ENCODE measurements at places on chromosomes 3 and 15.

- H3K27me3 ChIP-seq, result no peaks in the 10 kb centered on the region
- H3K4me1 ChIP-seq, result no peaks in the 10 kb centered on the region
- H3K36me3 ChIP-seq, result no peaks in the 10 kb centered on the region
- no peak overlapping the region for H3K27ac ChIP-seq
- DNase-seq, result no peak
Observed at GRCh38 chr3:29561651-29562149, 280.8 kb downstream of the RBMS3 start.

- no peaks in the 10 kb centered on the region for H3K27me3 ChIP-seq
- no peaks in the 10 kb centered on the region for H3K36me3 ChIP-seq
- peaks cover 16% of the 10 kb centered on the region for H3K4me1 ChIP-seq
- no peak overlapping the region for H3K27ac ChIP-seq
- DNase-seq, result peak; percentile 88
Observed at GRCh38 chr15:81897057-81897677, 148.7 kb downstream of the MEX3B start.

DNA sequence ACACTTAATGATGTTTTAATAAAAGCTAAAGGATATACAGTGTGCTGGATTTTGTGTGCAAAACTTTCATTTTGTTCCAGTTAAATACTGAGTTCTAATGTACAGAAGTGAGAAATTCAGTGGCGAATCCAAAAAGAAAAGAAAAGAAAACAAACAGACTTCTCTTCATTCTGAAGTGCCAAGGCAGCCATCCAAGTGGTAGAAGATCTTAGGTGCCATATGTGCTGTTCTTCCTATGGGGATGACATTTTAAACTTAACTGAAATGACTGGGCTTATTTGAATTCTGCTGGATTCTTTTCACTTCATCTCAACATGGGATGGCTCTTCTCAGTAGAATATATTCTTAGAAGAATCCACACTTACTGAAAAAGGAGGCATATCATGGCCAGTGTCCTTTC, 416.5 kb downstream of the ROBO2 start:
- H3K4me3 ChIP-seq, result no peak overlapping the region
- DNase-seq, result no peak
- no peaks in the 10 kb centered on the region for H3K27me3 ChIP-seq
- no peaks in the 10 kb centered on the region for H3K4me1 ChIP-seq
- no peaks in the 10 kb centered on the region for H3K36me3 ChIP-seq
- no peak overlapping the region for H3K27ac ChIP-seq

DNA sequence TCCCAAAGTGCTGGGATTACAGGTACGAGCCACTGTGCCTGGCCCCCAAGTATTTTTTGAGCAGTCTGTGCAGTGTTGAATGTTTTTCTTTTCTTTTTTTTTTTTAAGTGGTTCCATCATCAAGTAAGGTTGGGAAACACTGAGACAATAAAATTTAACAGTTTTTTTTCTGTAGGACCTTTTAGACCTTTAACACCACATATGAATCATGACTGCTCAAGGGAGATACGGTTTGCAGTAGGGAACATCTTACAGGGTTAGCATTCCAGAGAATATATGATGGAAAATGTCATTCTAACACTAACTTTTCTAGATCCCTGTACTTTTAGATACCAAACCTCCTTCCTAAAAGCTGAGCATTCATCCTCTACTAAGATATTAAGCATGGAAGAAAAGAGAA, 41.7 kb downstream of the SNX4 start:
- no peak for DNase-seq
- no peaks in the 10 kb centered on the region for H3K27me3 ChIP-seq
- peaks cover 21% of the 10 kb centered on the region for H3K36me3 ChIP-seq
- no peak overlapping the region for H3K4me3 ChIP-seq
- peaks cover 39% of the 10 kb centered on the region for H3K4me1 ChIP-seq

GRCh38 chr15:48109856-48110531, 10.8 kb upstream of the SLC24A5 start:
- H3K27ac ChIP-seq, result no peak overlapping the region
- H3K4me1 ChIP-seq, result no peaks in the 10 kb centered on the region
- H3K27me3 ChIP-seq, result peaks cover 9% of the 10 kb centered on the region
- no peak overlapping the region for H3K4me3 ChIP-seq
- no peak for DNase-seq

GRCh38 chr3:122553171-122553570, 10.9 kb downstream of the PARP9 start:
- DNase-seq, result no peak
- H3K4me1 ChIP-seq, result no peaks in the 10 kb centered on the region
- H3K27me3 ChIP-seq, result no peaks in the 10 kb centered on the region
- H3K36me3 ChIP-seq, result peaks cover 23% of the 10 kb centered on the region

DNA sequence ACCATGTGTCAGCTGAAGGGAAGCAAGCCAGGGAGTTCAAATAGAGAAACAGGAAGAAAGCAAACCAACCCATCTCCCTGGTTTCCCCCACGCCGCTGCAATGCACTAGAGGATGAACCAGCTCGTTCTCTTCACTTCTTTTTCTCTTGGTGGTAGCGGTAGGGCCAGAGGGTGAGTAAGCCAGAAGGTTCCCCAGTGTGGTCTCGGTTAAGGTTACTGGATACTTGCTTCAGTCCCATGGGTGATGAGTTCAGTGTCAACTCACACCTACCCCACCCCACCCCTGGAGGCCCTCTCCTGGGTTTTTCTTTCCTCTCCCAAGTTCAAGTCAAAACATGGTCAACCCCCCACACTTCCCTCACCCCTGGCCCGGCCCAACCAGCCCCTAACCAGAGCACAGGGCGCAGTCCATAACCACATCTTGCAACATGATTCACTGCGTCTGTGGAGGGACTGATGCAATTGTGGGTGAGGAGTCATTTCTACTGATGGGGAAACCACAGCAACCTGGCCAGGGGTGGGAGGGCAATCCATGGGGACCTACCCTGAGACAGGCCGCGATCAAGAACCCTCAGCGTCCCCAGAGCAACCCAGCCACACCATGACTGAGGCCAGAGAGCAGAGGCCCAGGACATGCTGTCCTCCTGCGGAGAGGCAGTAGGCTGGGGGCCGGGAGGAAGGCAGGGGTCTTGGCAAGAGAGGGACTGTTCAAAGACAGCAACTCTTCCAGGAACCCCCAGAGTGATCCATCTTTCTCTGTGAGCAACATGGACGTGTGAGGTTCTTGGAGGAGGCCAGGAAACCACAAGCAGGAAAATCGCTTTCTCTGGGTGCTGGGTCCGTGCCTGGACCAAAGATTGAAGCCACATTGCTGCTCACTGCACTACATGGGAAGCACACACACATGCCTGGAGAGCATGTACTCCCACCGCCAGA, 276.6 kb downstream of the UACA start:
- no peaks in the 10 kb centered on the region for H3K27me3 ChIP-seq
- H3K4me3 ChIP-seq, result peak overlapping the region; percentile 4
- peaks cover 40% of the 10 kb centered on the region for H3K4me1 ChIP-seq
- peak; percentile 96 for DNase-seq
- H3K36me3 ChIP-seq, result no peaks in the 10 kb centered on the region
- H3K27ac ChIP-seq, result peak overlapping the region; percentile 87

GRCh38 chr3:143538577-143538981, 309.7 kb downstream of the SLC9A9 start:
- peaks cover 29% of the 10 kb centered on the region for H3K4me1 ChIP-seq
- H3K27me3 ChIP-seq, result no peaks in the 10 kb centered on the region
- H3K4me3 ChIP-seq, result no peak overlapping the region
- peak overlapping the region; percentile 13 for H3K27ac ChIP-seq

- no peaks in the 10 kb centered on the region for H3K36me3 ChIP-seq
- no peak overlapping the region for H3K4me3 ChIP-seq
- H3K27me3 ChIP-seq, result no peaks in the 10 kb centered on the region
- peaks cover 32% of the 10 kb centered on the region for H3K4me1 ChIP-seq
Observed at GRCh38 chr3:66432767-66433521, 67.9 kb downstream of the LRIG1 start.

GRCh38 chr15:58279654-58280053, 141.5 kb downstream of the AQP9 start:
- no peak for DNase-seq
- H3K27me3 ChIP-seq, result peaks cover 31% of the 10 kb centered on the region
- H3K27ac ChIP-seq, result no peak overlapping the region
- H3K4me3 ChIP-seq, result no peak overlapping the region
- H3K4me1 ChIP-seq, result no peaks in the 10 kb centered on the region

GRCh38 chr3:51538115-51538458, 432 bp upstream of the RAD54L2 start:
- H3K4me1 ChIP-seq, result peaks cover 25% of the 10 kb centered on the region
- peak overlapping the region; percentile 86 for H3K27ac ChIP-seq
- H3K4me3 ChIP-seq, result peak overlapping the region; percentile 90
- DNase-seq, result peak; percentile 50
- no peaks in the 10 kb centered on the region for H3K27me3 ChIP-seq

DNA sequence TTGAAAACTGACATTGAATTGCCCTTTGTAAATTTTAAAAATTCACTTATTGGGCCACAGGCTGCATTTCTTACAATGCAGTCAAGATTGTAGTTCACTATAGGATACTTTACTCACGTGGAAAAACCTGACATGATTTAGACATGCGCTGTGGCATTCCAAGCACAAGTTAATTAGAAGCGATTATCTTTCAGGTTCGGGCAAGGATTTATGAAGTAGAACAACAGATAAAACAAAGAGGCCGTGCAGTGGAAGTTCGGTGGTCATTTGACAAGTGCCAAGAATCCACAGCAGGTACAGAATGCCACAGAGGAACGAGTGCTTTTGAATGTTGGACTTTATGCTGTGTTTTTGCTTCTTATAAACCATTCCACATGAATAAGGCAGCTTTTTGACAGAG, 37.8 kb downstream of the GPR171 start:
- no peaks in the 10 kb centered on the region for H3K4me1 ChIP-seq
- H3K36me3 ChIP-seq, result no peaks in the 10 kb centered on the region
- H3K4me3 ChIP-seq, result no peak overlapping the region

- no peaks in the 10 kb centered on the region for H3K36me3 ChIP-seq
- no peak for DNase-seq
- no peak overlapping the region for H3K4me3 ChIP-seq
- no peaks in the 10 kb centered on the region for H3K27me3 ChIP-seq
Observed at GRCh38 chr3:152264378-152264777, 4.4 kb upstream of the MBNL1 start.

GRCh38 chr3:44932986-44933944, 42.7 kb downstream of the ZDHHC3 start:
- H3K27ac ChIP-seq, result no peak overlapping the region
- peaks cover 17% of the 10 kb centered on the region for H3K36me3 ChIP-seq
- DNase-seq, result no peak
- H3K27me3 ChIP-seq, result no peaks in the 10 kb centered on the region
- H3K4me1 ChIP-seq, result no peaks in the 10 kb centered on the region

DNA sequence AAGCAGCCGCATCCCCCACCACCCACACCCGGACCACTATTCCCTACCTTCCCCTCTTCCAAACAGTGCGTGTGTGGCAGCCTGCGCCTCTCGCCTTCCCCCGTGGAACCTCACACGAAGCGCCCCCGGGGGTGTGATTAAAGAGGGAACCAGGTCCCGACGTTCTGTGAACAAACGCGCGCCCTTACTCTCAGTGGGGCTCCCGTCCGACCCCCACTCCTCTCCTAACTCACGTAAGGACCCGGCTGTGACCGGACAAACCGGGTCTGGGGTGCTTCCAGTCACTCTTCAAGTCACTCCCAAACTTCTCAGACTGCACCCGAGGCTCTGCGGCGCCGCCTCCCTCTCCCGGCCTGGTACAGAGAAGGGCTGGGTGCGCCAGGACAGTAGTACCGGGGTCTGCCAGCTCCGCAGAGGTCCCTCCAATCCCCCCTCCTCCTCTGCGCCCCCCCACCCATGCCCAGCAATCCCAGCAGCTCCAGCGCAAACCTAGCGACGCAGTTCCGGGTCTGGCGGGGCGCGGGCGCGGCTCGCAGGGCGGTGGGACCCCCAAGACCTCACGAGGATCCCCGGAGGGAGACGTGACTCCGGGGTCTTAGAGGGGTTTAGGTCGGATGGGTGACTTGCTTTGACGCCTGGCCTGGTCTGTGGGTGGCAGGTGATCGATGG, 574 bp downstream of the DUOXA1 start:
- no peaks in the 10 kb centered on the region for H3K4me1 ChIP-seq
- DNase-seq, result peak; percentile 56
- H3K27ac ChIP-seq, result no peak overlapping the region
- no peaks in the 10 kb centered on the region for H3K36me3 ChIP-seq
- H3K27me3 ChIP-seq, result peaks cover 75% of the 10 kb centered on the region

DNA sequence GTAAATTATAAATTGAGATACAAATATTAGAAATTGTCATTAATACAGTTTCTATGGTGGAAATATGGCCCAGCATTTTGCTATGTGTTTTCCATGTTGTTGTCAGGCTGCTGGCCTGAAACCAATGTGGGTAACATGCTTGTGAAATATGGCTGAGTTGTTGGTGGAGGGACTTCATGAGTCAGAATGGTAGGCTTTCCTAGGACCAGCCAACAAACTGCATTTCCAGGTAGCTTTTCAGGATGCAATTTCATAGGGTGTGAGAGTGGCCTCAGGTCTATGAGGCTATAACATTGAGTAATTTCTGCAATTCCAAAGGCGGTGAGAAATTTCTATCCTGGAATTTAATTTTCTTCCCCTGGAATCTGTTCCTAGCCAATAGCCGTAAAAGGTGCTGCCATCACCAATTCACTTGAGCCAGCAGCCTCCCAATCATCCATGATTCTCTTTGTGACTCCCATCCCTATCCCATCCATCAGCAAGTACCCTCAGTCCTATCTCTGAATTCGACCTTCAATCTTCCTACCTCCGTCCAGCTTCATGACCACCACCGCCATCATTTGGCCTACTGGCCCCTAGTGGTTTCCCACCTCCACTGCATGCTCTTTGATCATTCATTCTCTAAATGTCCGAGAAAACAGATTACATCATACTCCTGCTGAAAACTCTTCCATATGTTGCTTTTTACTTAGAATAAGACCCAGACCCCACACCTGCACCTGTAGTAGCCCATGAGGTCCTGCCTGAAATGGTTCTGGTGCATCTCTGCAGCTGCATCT, 276.6 kb upstream of the CFAP20DC start:
- no peaks in the 10 kb centered on the region for H3K27me3 ChIP-seq
- no peak for DNase-seq
- H3K4me3 ChIP-seq, result no peak overlapping the region
- H3K27ac ChIP-seq, result no peak overlapping the region
- peaks cover 6% of the 10 kb centered on the region for H3K4me1 ChIP-seq
- no peaks in the 10 kb centered on the region for H3K36me3 ChIP-seq

DNA sequence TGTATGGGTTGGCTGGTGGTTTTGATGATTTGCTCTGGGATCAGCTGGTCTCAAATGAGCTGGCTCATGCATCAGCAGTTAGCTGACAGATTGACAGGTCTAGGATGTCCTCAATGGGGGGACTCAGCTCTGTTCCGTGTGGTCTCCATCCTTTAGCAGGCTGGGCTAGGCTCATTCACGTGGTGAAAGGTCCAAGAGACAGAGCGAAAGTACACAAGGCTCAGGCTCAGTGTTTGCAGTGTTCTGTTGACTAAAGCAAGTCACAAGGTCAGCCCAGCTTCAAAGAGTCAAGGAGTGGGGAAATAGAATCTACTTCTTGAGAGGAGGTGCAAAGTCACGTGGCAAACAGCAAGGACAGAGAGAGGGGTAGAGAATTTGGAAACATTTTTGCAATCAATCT, 126.5 kb upstream of the CMC1 start:
- H3K4me3 ChIP-seq, result no peak overlapping the region
- no peaks in the 10 kb centered on the region for H3K27me3 ChIP-seq
- DNase-seq, result peak; percentile 18
- no peaks in the 10 kb centered on the region for H3K4me1 ChIP-seq
- H3K36me3 ChIP-seq, result no peaks in the 10 kb centered on the region
- no peak overlapping the region for H3K27ac ChIP-seq
